ENCODE measurements at places on chromosomes 13 and 19.

DNA sequence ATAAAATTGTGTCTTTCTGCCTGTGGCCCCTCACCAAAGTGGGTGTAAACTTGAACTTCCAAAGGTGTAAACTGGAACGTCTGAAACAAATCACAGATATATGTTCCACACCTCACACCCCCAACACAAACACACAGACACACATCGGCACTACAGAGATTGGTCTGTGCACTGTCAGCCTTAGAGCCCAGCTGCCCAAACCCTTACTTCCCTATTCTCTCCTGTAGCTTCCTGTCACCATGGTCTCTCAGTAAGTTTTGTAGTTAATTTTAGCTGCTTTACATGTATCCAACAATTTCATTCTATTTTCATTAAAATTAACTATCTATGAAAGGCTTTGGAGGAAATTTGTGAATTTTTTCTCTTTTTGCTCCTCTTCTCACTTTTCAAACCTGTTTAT, 5.4 kb downstream of the TM9SF2 start:
- no peak for DNase-seq

DNA sequence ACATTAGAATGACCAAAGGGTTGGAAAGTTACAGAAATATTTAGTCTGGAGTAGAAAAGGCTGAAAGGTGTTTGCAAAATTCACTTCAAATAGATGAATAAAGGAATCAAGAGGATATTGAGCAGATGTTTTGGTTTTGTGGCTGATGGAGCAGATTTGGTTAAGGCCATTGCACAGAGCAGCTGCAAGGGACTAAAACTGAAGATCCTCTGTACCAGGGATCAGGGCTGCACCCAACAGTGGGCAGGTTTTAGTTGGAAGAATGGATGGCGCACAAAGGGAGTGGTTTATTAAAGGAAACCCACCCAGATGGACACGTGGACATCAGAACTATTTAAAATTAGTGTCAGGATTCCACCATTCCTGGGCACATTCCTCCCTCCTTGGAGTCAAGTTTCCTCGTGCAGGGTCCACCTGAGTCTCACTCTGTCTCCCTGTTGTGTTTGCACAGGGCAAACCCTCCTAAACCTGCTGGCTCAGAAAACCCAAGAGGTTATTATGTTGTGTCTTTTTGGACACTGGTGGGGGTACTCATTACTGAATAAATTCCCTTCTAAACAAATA, 9.2 kb upstream of the UBAC2 start:
- DNase-seq = no peak

DNA sequence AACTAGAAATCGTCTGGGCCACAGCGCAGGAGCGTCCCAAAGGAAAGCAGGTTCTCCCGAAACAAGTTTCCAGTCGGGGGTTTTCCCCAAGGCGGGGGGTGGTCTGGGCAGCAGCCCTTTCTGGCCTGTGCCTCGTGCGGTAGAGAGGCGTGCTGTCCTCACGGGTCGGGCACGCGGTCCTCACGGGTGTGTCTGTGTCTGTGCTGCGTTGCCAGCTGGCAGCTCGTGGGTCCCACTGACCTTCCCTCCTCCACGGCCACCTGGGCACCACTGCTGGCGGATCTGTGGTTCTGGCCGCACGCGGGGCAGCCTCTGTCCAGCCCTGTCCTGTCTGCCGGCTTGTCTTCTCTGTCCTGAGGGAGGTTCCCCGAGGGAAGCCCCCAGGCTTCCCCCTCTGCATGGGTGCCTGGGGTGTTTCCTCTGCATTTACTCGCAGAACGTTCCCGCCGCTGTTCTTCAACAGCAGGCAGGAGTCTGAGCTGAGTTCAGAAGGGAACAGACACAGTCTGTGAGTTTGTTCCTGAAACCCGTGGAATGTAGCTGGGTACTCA, 98.2 kb upstream of the MCF2L start:
- DNase-seq = no peak

DNA sequence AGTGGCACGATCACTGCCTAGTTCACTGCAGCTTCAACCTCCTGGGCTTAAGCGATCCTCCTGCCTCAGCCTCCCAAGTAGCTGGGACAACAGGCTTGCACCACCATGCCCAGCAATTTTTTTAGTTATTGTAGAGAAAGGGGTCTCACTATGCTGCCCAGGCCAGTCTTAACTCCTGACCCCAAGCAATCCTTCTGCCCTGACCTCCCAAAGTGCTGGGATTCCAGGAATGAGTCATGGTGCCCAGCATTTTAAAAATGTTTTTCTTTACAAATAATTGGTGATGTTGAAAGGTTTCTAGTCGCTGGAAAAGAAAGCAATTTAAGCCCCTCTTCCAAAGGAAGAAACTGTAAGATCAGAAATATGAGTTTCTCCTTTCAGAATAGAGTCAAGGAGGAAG, 19.4 kb downstream of the DYRK1B start:
- no peak for DNase-seq

DNA sequence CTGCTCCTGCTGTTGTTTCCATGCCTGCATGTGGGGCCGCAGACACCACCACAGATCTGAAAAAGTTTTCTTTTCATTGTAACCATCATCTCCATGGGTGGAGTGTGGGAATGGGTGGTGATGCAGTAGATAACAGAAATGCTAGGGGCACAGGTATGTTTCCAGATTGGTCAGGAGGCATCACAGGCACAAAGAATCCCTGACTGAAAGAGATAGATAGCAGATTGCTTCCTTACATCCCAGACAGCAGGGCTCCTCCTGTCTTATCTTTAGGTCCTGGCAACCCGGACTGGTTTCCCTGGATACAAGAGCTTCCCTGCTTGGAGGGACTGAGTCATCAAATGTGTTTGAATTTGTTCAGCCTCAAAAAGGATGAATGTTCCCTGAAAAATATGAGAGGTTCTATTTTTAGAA, 1937.6 kb downstream of the PCDH9 start:
- no peak for DNase-seq

DNA sequence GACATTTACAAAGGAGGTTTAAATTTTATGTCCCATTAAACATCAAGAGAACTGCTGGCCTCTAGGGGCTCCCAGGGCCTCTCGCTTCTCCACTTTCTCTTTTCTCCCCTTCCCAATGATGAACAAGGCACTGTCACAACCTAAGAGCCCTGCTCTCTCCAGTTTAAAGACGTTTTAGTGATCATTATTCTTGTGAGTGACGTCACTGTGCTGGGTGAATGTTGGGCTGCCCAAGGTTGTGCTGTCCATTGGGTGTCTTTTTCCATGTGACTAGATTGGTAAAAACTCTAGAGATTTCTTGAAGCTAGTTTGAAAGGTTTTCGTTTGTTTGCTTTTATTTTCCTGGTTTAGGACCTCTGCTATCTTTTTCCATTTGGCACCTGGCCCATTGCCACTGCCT, 602.6 kb downstream of the PCDH9 start:
- no peak for DNase-seq

DNA sequence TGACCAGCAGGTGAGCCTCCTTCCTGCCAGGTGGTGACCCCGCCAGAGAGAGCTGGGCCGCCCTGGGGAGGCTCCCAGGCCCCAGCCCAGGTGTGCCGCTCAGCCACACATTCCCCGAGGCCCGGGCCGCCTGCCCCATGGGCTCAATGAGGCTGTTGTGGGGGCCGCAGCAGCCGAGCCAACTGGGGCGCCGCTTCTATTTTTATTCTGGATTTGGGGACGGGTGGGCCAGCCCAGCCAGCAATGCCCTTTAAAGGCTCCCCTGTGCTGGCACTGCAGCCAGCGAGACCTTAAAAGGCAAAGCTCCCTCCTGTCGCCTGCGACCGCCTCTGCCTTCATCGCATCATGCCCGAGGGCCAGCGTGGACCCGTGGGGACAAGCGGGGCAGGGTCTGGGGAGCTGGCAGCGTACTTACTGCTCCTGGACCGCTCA, 17.7 kb upstream of the CRTC1 start:
- no peak for DNase-seq

DNA sequence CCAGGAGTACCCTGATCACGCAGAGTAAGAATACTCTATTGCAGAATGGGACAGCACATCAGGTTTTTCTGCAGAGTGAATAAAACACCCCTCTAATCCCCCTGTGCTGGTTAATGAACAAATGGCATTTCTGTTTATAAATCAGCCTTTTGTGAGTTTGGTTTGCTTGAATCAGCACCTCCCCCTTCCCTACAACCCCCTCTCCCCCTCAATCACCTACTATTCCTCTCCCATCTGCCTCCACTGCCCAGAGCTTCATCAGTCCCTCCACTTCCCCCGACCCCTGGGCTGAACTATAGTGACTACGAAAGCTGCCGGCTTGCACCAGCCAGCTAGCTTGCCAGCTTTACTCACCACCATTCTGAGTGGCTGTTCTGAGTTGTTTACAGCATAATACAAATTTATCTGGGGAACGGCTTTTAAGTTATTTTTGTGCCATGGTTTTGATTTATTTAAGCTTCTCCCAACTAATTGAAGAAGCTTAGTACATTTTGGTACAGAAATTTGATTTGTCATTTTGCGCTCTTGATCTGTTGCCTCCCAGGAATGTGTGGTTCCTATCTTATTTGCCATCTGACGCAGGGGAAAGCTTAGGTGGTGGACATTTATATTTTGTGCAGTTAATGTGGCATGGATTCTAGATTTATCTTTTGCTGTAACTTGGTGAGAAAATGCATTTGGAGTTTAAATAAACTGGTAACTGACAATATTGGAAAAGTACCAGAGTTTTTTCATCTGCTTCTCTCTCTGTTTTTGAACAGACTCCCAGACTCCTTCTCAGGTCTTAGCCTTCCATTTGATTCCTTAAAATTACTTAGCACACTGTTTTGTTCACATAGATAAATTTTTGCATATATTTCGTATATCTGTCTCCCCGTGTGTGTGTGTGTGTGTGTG, 41.7 kb upstream of the WDFY2 start:
- DNase-seq = no peak

- no peak for DNase-seq
Observed at GRCh38 chr19:13796301-13797057, 1.2 kb downstream of the ZSWIM4 start.

DNA sequence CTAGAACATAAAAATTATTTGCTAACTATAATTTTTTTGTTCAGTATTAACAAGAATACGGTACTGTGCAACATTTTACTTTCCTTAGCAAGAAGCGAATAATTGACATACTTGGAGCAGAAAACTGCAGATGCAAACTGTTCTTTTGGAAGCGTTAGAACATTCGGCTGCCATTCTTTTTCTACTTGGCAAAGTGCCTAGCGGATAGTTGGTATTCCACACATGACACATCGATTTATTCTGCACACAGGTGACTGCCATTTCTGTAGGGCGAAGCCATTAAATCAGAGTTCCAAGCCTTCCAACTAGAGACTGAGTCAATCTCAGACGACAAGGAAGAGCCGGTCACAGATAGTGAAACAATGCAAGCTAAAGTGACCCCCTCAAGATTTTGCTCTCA, 117.4 kb downstream of the TRPC4 start:
- no peak for DNase-seq

GRCh38 chr19:40623403-40624251, 22.5 kb downstream of the LTBP4 start:
- DNase-seq = no peak

GRCh38 chr13:25980255-25980654, 71.6 kb downstream of the SHISA2 start:
- no peak for DNase-seq

- no peak for DNase-seq
Observed at GRCh38 chr19:41945135-41945766, 13.9 kb downstream of the RABAC1 start.

GRCh38 chr19:41309180-41310032, 566 bp upstream of the CCDC97 start:
- no peak for DNase-seq

DNA sequence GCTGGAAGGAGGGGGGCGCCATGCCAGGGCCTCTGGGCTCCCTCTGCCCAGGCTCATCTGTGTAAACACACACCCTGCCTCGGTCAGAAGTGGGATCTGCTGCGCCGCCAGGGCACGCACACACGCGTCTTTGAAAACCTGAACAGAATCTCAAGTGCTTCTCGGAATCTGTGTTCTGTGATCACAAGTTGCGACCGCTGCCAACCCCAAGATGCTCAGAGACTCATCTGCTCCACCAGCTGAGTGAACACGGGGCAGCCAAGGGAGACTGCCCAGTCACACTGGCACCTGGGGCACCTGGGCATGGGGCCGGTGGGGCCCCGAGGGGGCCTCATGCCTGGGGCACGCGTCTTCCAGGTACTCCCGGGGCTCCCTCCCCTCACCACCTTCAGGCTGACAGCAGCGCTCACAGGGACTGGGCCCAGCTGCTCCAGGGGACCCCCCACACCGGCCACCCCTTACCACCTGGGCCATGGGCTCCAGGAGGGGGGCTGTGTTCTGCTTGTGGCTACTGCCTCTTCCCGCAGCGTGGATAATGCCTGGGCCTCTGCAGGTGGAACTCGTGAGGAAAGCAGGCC, 59.0 kb downstream of the KLF2 start:
- DNase-seq = no peak

- no peak for DNase-seq
Observed at GRCh38 chr13:51865838-51866237, 4.1 kb downstream of the CCDC70 start.

GRCh38 chr13:58926858-58927257, 1236.9 kb downstream of the DIAPH3 start:
- no peak for DNase-seq

DNA sequence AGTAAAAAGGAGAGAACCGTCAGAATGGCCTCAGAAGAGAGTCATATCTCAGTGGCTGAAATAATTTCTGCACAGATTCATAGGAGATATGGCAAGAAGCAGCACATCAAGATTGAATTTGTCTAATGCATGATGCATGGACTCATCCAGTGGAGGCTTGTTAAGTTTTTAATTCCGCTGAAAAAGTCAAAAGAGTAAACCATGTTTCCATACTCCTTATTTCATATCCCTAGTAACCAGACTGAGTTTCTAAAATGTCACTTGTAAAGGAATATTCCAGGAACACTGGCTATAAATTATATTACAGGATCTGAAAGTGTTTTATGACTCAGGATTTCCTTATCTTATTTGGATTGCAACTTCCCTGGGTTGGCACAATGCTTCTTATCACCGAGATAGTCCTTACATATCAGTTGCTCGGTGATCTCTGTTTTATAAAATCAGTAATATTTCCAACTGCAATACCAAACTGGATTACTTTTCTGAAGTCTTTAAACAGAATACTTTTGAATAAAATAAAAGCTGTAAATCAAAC, 180.2 kb upstream of the TSC22D1 start:
- DNase-seq = no peak

- DNase-seq = no peak
Observed at GRCh38 chr13:33717775-33718174, 100.2 kb upstream of the RFC3 start.

- no peak for DNase-seq
Observed at GRCh38 chr19:10206226-10206885, 11.6 kb upstream of the DNMT1 start.

DNA sequence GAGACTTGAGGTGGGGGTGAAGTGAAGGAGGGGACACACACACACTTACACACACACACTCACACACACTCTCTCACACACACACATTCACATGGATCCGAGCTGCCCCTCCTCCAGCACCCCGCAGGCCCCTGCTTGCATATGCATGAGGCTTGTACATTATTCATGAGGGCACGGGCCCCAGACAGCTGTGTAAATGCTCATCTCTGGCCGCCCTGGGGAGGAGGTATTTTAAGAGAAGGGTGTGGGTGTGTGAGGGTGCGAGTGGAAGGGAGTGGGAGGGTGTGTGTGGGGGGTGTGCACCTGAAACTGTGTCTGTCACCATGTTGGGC, 2.4 kb downstream of the NCAN start:
- DNase-seq = no peak

GRCh38 chr13:99287551-99287950, 19.6 kb downstream of the GPR183 start:
- no peak for DNase-seq

All from NCI-H1105 (cell line).